Hematopoietic multipotent progenitor cell treated with erythropoietin and hydrocortisone succinate and interleukin-3 and kit ligand, for 8 days (in vitro differentiated cells): ENCODE measurements at places on chromosomes 12 and 14.

- DNase-seq: no peak
Measured at GRCh38 chr12:123057513-123058265, 77.2 kb downstream of the ARL6IP4 start.

GRCh38 chr14:47678157-47678556, 2.8 kb upstream of the MDGA2 start:
- no peak for DNase-seq

DNA sequence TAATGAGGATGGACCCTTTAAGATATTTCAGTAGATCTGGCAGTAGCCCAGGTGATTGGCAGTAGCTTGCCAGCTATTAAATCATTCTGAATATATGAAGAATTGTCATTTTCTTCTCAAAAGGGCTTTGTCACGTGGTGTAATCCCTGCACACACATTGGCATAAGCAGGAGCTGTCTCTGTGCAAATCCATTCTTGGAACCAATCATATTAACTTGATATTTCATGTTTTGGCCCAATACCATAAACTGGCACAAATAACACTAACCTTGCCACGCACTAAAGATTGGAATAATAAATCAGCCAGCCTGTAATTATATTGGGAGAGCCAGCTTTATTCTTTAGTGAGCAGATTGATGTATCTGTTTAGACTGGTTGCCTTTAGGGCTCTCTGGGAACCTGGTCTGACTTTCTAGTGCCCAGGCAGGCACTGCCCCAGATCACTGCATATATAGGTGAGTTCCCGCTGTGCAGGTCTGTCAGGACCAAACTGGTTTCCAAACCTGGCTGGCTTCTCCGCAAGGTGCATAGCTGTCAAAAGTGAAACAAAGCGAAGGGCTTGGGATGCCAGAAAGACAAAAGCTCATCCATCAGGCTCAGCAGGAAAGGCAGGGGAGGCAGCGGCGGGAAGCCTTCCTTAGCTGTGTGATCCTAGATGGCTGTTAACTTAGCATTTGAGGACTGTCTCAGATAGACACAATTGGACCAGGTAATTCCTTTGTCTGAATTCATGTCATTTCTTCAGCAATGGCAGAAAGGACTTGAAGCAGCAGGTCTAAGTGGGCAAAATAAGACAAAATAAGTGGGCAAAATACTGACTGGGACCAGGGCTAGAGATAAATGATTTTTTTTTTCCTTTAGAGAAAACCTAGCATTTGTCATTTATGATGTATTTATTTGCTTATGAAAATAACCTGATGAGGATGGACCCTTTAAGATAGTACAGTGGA, 128.8 kb upstream of the DYRK2 start:
- DNase-seq: no peak

- DNase-seq: no peak
Measured at GRCh38 chr14:98915625-98916024, 356.4 kb downstream of the BCL11B start.

GRCh38 chr12:18468246-18469075, 207.1 kb downstream of the PIK3C2G start:
- no peak for DNase-seq

GRCh38 chr12:122160761-122161160, 13.3 kb downstream of the IL31 start:
- no peak for DNase-seq

- DNase-seq: peak; percentile 94
Measured at GRCh38 chr12:108629824-108630476, 3.7 kb downstream of the SELPLG start.

DNA sequence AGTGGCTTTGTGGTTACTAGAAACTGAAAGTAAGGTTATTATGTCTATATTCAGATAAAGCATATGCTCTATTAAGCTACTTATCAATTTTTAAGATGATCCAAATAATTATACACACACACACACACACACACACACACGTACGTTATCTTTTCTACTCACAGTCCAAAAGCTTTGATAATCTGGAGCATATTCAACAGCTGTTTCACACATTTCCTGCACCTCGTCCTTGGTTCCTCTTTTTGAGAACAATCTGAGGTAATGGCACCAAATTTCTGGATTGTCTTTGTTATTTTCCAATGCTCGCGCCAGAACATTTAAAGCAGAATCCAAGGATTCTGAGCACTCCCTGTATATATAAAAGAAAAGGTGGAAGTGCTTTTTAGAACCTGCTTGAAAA, 37.5 kb downstream of the ZFC3H1 start:
- peak; percentile 76 for DNase-seq

- DNase-seq: no peak
Measured at GRCh38 chr12:106681210-106681609, 93.3 kb upstream of the RIC8B start.

GRCh38 chr14:55965851-55966250, 152.4 kb upstream of the PELI2 start:
- DNase-seq: no peak

- DNase-seq: peak; percentile 81
Measured at GRCh38 chr14:66495218-66496098, 9.3 kb downstream of the CCDC196 start.

- no peak for DNase-seq
Measured at GRCh38 chr12:65623507-65623906, 200.8 kb upstream of the HMGA2 start.

GRCh38 chr12:1527789-1528188, 66.6 kb downstream of the FBXL14 start:
- DNase-seq: no peak

DNA sequence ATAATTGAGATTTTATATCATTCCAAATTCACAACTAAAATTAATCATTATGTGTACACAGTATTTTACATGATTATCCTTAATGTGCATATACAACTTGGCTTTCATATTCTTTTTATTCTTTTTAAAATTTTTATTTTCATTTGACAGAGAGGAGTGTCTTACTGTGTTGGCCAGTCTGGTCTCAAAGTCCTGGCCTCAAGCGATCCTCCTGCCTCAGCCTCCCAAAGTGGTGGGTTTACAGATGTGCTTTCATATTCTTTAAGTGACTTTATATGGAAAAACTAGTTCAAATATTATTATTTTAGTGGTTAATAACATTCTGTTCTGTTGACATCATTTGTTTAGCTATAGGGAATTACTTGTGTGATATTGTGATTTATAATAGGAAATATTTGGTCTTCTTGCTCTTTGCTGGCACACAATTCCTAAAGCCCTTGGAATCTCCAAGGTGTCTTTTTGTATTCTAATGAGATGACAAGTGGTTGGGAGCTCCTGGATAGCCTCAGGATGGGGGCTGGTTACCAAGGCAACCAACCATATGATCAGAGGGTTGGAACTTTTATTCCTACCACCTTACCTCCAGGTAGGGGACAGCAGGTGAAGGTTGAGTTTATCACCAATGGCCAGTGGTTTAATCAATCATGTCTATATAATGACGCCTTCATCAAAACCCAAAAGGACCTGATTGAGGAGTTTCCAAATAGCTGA, 16.0 kb upstream of the ZNF410 start:
- DNase-seq: no peak

GRCh38 chr12:114916541-114916940, 232.6 kb upstream of the TBX3 start:
- no peak for DNase-seq
